Sigmoid colon (tissue), 7 donors: ENCODE measurements at places on chromosomes 1 and 21. TPM values are rescaled to one million over a fixed set of nuclear protein-coding genes. Genes with fewer than 3 reads are reported as not detected.

GRCh38 chr1:54294887-54295286, 94.9 kb downstream of the MRPL37 start:
- no peak for DNase-seq

DNA sequence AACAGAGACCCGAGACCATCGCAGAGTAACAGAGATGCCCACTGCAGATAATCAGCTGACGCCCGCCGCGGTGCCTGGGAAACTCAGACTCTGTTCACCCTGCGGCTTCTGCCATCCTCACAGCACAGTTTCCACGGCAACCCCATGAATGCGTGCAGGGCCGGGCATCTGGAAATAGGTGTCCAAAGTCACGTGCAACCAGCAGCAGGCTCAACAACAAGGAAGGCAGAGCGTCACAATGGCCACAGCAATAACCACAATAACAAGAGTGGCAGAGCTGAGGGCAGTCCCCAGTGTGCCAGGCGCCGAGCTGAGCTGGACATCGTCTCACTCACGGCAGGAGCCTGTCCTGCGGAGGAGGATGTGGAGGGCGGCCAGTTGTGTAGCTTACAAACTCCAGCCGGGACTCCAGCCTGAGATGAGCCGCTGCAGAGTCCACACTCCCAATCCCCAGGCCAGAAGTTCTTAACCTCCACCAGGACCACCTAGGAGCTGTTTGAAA, 102.0 kb downstream of the CRYAA start:
- no peak for DNase-seq

DNA sequence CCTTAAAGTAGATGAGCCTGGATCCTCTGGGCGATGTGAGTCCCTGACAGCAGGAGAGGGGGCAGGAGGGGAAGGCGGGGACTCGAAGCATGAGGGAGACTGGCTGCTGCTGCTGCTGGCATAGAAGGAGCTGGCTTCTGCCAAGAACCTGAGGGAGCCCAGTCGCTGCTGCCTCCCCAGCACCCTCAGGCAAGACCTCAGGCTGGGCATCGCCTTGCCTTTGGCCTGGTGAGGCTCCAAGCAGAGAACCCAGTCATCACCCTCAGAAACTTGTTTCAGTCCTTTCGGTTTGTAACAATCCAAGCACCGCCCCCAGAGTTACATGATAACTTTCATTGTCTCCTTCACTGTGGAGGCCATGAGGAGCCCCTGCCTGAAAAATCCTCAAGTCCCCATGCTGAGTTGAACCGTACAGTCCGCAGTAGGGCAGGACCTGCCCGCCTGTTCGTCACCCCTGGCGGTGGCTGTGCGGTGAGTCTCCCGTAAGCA, 38.8 kb downstream of the POFUT2 start:
- peak; percentile 91 for DNase-seq

CD1C gene
- total RNA-seq = 1.1 TPM

HENMT1 gene
- 2.9 TPM for total RNA-seq
